ENCODE measurements at places on chromosomes 16 and 17.

DNA sequence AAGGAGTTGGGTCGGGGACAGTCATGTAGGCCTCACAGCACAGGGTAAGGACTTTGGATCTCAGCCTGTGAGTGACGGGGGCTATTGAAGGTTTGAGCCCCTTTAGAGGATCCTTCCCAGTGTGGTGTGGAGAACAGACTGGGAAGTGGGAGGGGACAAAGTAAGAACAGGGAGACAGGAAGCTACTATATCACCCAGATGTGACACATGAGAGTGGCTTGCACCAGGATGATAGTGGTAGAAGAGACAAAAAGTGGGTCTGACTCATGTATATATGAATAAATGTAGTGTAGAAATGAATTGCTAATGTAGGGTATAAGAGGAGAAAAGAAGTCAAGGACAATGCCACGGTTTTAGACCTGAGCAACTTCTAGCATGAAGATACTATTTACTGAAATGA is 4.5 kb downstream of the NUP93 start:
- peak; percentile 54 for DNase-seq

GRCh38 chr17:78104540-78104941 is 24.0 kb downstream of the TMC6 start:
- no peak for DNase-seq

GRCh38 chr17:32588135-32588534 is 101.3 kb downstream of the CDK5R1 start:
- no peak for DNase-seq

DNA sequence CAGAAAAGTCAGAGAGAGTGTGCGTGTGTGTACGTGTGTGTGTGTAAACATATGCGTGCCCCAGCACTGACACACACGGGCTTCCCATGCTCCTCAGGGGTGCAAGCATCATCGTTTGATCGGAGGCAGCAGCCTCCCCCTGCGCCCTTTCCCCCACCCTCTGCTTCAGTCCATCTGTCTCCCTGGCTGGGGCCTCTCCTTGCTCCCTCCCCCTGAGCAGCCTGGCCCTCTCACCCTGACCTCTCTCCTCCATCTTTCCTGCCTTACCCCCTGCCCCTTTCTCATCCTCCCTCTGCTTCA is 4.4 kb downstream of the STX1B start:
- no peak for DNase-seq

DNA sequence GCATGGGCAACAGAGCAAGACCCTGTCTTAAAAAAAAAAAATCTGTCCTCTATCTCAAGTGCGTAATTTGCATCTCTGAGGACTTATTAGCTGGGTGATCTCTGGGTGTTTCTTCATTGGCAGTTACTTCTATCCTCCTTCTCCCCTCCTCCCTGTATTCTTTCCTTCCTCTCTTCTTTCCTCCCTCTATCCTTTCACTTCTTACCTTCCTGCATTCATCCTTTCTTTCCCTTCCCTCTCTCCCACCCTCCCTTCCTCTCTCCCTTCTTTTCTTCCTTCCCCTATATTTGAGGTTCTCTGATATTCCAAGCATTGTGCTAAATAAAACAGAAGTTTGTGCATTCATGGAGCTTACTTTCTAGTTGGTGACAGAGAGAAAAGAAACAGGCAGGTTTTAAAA is 10.7 kb downstream of the MFSD11 start:
- DNase-seq = no peak

- no peak for DNase-seq
Measured at GRCh38 chr17:7612294-7612640, 2.4 kb downstream of the FXR2 start.

DNA sequence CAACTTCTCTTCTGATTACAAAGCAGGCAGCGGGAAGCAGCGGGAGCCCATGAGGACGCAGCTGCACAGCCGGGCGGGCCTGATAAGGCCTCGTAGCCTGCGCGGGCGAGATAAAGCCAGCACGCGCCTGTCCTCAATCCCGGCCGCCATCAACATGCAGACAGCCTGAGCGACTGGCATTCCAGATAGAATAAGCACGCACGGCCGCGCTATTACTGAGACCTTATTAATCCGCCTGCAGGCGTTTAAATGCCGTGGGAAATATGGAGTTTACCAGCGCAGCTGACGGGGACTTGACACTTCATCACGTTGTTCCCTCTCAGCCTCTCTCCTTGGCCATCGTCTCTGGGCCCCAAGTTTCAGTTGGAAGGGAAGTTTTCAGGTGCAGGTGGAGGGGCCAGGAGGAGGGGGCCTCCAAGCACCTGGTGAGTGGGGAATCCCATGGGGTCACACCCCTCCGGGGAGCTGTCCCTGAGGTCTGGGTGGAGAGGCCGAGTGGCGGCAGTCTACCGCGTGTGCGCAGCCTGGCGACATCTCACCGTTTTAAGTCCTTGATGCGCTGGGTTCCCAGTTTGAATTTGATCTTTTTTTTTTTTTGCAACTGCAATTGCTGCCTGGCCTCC is 27.3 kb upstream of the CBFA2T3 start:
- no peak for DNase-seq

All from HT1080 (cell line).